ENCODE measurements at places on chromosomes 5 and 9. TPM values are rescaled to one million over a fixed set of nuclear protein-coding genes. Genes with fewer than 3 reads are reported as not detected.

- DNase-seq = no peak
Measured at GRCh38 chr9:123099042-123099441, 65.6 kb downstream of the GPR21 start.

GRCh38 chr5:134085411-134085810 lies 29.1 kb upstream of the TCF7 start:
- no peak for DNase-seq

GRCh38 chr9:26746357-26747072 lies 146.1 kb downstream of the CAAP1 start:
- peak; percentile 54 for DNase-seq

DNA sequence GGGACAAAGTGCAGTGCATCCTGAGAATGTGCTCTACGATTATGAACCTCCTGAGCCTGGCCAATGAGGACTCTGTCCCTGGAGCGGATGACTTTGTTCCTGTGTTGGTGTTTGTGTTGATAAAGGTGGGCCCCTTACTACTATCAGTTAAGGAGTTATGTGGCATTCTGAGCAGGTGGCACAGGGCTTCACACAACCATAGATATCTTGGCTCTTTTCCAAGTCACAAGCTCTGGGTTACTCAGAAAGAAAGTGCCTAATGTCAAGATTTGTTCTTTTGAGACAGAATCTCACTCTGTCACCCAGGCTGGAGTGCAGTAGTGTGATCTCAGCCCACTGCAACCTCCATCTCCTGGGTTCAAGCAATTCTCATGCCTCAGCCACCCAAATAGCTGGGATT lies 99.0 kb downstream of the GAPVD1 start:
- no peak for DNase-seq

- no peak for DNase-seq
Measured at GRCh38 chr5:74822288-74822687, 43.9 kb downstream of the FAM169A start.

GRCh38 chr9:20228096-20228495 lies 394.2 kb downstream of the MLLT3 start:
- no peak for DNase-seq

DNA sequence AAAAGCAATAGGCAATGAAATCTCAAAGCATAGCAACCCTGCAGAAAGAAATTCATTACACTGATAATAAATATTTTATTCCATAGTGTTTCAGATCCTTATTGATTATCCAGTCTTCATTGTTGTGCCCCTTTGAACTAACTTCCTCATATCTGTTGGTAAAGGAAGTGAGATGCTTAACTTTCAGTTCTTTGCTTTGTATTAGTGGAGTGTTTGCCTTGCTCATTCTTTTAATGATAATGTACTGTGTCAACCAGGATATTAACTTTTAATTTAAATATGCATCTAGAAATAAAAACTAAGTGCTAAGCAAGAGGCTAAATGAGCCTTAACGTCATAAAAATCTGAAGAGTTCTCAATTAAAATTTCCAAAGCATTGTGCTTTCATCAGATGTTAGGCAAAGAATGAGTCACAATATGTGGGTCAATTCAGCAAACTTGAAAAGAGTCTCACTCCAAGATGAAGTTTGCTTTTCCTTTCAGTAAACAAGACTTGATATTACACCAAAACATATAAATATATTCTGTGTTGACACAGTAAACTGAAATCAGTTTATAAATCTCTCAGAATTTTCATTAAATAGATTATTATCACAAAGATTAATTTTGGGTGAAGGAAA lies 105.9 kb downstream of the GIN1 start:
- no peak for DNase-seq

DNA sequence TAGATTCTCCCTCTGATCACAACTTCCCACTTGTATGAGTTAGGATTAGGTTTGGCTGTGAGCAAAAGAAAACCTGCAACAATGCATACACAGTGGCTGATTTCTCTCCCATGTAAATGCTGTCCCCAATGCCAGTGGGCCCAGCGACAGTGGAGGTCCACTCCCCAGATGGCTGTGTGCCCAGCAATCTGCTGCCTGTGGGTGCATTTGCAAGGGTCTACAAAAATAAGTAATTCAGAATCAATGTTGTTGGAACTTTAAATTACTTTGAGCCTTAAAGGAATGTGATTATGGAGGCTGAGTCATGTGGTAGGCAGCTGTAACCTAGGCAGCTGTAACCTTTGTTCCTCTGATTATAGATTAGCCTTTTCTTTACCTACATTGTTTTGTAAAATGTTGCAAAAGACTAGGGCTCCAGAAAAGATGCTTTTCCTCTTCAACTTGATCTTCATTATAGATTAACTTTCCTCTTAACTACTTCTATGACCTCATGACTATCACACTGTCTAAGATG lies 14.2 kb upstream of the MXD3 start:
- DNase-seq = no peak

DNA sequence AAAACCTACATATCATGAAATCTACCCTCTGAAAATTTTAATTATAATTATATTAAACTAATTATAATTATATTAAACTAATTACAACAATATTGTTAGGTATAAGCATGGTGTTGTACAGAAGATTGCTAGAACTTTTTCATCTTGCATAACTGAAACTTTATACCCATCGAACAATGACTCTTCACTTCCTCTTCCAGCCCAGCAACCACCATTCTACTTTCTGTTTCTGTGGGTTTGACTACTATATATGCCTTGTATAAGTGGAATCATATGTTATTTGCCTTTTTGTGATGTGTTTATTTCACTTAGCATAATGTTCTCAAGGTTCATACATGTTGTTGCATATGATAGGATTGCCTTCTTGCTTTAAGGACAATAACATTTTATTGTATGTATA lies 274.2 kb upstream of the CCNH start:
- no peak for DNase-seq

DNA sequence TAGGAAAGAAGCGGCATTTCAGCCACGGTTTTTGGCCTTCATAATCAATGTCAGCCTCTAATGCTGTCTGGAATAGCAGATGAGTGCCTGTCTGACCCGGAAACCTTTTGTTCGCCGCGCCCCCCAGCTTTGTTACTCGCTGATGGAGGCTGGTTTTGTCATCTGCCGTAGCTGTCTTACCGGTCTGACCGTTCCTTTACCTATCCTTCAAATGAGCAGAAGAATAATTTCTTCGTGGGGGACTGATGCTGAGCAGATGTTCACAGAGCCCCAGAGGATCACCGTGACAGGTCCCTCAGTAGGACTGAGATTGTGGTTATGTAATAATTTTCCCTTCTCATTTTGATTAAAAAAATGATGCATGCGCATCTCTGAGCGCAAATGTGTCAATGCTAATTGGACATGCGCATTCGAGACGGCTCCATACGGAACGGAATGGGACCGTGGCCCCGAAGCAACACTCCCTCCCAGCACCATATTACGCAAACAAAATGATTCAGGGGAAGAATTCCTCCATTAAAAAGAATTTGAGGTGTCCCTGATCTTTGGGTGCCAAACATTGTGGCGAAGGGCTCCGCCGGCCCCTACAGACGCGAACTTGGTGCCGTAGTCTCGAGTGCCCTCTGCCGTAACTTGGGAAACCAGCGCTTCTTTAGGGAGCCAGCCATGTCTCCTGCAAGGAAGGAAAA lies 27.6 kb downstream of the TLX3 start:
- DNase-seq = peak; percentile 37

DNA sequence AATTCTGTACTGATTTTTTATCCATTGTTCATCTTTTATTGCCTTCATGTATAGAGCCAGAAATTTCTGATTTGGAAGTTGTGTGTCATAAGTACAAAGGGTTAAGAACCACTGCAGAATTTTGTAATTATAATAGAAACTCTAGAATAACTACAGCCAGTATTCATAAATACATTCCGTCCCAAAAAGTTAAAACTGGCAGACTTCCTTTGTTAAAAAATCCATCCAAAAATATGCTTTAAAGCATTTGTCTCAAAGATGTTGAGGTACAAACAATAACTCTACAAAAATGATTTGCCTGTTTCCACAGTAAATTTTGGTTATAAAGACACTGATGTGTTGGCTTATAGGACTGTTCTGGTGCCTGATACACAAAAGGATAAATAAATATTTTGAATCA lies 436.6 kb downstream of the DTWD2 start:
- DNase-seq = no peak

GRCh38 chr5:67059744-67060490 lies 136.7 kb downstream of the CD180 start:
- peak; percentile 52 for DNase-seq

DNA sequence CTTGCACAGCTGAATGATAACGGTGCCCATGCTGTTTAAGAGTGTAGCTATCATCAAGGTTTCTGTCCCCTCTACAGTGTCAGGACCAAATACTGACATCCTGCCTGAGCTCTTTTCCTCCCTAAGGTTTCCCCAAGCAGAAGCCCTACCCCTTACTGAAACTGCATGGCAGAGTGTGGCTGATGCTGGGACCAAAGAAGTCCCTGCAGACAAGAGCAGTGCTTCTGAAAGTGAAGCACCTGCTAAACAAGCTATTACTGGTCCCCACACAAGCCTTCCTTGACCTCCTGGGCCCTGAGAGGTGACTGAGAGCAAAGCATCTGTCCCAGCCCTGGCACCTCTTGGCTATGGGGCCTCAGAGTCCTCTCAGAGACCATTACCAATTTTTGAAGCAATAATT lies 56.1 kb downstream of the CFAP90 start:
- DNase-seq = no peak

- DNase-seq = peak; percentile 69
Measured at GRCh38 chr9:132077881-132078698, 1.6 kb downstream of the MED27 start.

DNA sequence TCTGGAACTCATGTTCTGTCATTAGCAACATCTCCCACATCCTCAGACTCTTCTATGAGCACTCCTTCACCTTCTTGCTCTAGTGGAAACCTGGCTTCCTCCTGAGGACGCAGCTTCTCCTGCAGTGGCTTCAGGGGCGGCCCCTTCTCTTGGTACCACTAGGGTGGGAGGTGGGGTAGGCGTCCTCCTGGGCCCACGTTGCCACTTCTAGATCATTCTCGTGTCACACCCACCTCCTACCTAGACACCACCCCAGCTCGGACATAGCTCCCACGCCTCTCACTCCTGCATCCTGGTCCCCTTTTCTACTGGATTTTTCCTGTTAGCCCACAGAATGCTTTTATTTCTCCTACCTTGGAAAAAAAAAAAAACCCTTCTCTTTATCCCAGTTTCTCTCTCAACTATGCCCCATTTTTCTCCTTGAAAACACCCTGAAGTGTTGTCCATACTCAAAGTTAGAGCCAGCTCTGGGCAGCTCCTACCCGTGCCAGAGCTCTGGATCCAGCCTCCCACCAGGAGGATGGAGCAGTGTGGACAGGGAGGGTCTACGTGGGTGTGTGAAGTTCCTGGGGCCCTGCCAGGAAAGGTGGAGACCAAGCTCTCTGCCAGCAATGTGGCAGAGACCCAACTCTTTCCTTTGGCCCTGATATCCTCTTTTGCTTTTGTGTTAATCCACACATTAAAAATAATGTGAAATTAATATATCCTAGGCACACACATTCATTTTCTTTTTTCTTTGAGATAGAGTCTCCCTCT lies 179.2 kb downstream of the HSPA4 start:
- DNase-seq = no peak

GRCh38 chr5:99034336-99034735 lies 105.5 kb upstream of the CHD1 start:
- DNase-seq = no peak

DNA sequence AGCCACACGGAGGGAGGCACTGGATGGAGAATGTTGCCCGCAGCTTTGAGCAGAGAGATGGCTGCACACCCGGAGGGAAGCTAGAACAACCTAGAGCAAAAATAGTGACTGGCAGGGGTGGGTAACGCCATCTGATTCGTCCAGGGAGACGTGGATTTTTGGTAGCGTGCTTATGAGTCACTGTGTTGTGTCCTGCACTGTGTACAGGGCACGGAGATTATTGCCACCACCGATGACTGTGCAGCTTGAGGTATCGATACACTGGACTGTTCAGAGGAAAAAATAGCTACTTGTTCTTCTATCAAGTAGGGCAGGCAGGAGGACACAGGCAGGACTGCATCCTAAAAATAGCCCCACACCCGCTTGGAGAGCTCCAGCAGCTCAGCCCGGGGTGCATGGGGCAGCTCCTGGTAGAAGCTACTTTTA lies 6.0 kb downstream of the UBE2QL1 start:
- DNase-seq = peak; percentile 38

DNA sequence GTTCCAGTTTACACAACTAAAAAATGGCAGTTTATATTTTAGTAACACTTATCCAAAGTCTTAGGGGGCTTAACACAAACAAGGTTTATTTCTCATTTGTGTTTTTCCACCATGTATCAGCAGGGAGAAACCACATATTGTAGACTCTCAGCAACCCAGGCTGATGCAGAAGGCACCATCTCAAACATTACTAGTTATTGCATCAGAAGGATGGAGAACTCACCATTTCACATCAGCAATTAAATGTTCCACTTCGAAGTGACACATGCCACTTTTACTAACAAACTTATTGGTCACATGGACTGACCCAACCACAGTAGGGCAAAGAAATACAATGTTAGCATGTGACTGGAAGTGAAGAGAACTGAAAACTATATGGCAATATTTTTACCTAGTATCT lies 22.5 kb upstream of the SMC2 start:
- no peak for DNase-seq

GRCh38 chr9:137237759-137238726 lies 3.0 kb upstream of the TUBB4B start:
- no peak for DNase-seq

GRCh38 chr5:132485641-132486317 lies 4.8 kb downstream of the IRF1 start:
- no peak for DNase-seq

DNA sequence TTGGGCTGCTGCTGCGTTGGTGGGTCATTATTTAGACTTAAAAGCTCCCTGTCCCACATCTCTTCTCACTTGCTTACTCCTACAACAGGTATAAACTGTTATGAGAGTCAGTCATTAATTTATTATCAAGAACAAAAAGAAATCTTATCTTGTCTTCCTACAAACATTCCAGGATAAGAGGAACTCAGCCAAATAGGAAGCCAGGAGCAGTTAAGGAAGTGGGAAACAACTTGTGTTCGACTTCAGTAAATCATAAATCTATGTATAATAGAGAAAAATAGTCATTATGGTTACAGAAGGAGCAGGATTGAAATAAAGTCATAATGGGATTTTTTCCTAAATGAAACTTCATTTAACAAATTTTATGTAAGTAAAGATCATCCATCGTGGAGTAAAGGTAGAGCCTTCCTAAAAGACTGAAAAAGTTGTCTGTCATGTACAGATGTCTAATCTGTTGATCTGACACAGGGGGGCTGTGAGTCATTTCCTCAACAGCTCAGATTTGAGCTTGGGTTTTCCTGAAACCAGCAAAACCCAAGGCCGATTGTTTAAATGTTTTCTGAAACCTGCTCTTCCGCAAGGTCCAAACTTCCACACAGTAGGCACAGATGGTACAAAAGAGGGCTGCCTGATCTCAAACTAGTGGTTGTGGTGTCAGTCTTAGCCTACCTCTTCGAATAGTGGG lies 25.3 kb upstream of the LRRTM2 start:
- peak; percentile 78 for DNase-seq

Gene ADAMTS2
- 0.49 TPM for total RNA-seq

Gene RETREG1
- total RNA-seq = 2.8 TPM

Gene PHYKPL
- 6.5 TPM for total RNA-seq

Gene NOXA1
- total RNA-seq = not detected

Gene NXNL2
- total RNA-seq = 1.1 TPM

Gene ZNF483
- total RNA-seq = 0.98 TPM

Gene SPAAR
- total RNA-seq = not detected

Gene SLC45A2
- total RNA-seq = 2.0 TPM

Gene SPATA31D4
- total RNA-seq = not detected
